Mucosa of gallbladder (tissue), 1 donor: ENCODE measurements at places on chromosomes 4 and X.

GRCh38 chr4:137474711-137475301 is 57.5 kb downstream of the PCDH18 start:
- peak; percentile 25 for DNase-seq

DNA sequence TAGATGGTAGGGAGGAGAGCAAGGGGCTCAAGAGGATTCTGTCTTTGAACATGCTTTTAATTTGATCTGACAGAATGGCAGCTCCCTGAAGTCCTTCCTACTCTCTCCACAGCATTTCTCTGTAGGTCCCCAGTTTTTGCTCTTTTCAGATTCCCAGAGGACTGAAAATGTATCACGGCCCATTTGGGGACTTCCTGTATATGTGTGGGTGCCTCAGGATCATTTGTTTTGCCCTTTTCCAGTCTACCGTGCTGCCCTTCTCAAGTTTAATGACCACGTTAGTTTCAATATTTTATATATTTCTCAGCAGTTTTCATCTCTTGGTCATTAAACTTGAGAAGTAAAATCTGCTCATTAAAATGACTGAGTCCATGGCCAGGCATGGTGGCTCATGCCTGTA is 2.3 kb downstream of the TBC1D1 start:
- DNase-seq: no peak

GRCh38 chrX:152165033-152165743 is 26.8 kb upstream of the MAGEA10 start:
- DNase-seq: no peak

- DNase-seq: no peak
Measured at GRCh38 chr4:11402192-11402591, 26.5 kb downstream of the HS3ST1 start.

GRCh38 chrX:21509912-21510311 is 135.7 kb downstream of the CNKSR2 start:
- DNase-seq: no peak

GRCh38 chrX:39293203-39293602 is 491.9 kb downstream of the MID1IP1 start:
- DNase-seq: no peak

DNA sequence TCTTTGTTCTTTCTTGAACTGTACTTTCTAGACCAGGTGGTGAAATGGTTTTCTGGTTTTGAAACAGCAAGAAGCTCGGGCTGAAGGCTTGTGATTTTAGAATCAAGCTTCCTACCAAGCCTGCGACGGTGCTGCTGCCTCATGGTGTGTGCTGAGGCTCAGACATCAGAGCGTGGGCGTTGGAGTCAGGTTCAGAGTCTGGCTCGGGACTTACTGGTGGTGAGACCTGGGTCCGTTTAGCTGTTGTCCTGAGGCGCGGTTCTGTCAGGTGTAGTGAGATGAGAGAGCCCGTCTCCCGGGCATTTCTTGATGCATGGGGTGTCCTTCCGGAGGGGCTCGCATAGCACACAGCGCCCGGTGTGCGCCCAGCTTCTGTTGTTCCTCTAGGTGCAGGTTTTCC is 19.7 kb upstream of the TADA2B start:
- DNase-seq: no peak

DNA sequence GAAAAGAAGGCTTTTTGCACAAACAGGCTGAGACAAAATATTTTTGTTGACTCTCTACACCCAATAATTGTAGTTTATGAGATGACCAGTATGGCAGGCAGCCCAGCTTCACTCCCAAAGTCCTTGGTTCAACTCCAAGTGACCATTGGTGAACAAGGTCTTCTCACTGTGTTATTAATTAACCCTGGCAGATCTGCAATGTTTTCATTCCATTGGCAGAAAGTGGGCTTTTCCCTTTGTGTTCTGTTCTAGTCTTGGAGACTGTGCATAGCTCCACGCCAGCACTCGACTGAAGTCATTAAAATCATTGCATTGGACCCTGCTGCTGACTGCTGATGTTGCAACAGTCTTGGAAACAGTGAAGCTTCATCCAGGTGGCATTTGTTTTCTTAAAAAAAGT is 277.3 kb upstream of the HAND2 start:
- peak; percentile 12 for DNase-seq

DNA sequence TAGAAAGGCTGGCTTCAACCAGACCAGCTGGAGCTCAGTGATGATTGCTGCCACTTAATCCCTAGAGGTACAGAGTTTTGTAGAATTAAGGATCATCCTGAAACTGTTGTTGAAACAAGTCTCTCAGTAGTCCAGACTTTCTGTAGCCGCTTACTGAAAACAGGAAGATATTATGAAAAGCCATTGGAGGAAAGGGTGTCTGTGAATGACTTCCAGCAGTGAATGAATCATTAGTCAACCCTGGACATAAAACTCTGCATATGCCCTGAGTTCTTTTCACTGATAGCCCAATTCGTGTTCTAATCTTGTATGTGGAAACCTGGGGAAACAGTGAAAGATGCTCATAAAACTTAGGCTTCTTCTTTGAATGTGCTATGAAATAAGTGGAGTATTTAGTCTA is 14.8 kb downstream of the HOPX start:
- DNase-seq: no peak

DNA sequence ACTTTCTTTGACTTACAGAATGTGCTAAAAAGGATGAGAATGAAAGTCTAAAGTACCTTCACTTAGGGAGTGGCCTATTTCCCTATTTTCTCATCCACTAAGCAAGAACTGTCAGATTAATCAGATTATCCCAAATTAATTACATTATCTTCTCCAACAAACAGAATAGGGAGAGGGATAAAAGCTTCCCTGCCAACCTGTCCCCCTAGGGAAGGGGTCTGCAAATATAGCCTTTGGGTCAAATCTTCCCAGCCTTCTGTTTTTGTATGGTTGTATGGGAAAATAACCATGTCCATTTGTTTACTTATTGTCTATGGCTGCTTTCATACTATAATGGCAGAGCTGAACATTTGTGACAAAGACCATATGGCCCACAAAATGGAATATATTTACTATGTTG is 57.1 kb upstream of the USP38 start:
- DNase-seq: no peak

- no peak for DNase-seq
Measured at GRCh38 chr4:36872679-36873078, 371.9 kb upstream of the NWD2 start.

DNA sequence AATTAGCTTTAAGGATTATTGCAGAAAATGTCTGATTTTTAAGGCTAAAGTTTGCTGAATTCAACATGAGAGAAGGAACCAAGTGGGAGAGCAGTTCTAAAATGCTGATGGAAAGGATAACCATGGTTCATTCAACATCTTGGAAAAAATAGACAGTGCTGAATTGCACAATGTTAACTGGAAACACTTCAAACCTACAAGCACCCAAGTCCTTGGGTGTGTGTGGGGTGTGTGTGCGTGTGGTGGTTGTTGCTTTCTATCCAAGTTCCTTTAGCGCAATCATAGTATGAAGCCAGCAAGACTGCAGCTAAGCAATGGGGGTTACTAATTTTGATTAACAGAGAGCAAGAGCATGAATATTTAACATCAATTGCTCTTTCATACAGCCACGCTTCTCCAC is 29.3 kb upstream of the SCOC start:
- no peak for DNase-seq

DNA sequence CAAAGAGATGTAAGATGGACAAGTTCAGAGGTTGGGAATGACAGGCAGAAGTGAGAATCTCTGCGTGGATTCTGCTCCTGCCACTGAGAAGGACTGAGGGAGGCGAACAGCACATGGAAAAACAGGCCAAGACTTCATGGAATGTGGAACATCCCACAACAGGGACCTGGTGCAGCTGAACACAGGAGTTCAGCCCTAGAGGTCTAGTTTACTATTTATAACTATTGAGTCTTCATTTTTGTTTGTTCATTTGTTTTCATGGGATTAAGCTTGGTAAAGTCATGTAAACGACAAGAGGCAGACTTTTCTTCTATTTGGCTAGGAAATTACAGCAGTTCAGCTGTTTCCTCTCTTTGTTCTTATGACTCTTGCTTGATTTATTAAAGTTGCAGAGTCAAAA is 234.5 kb downstream of the MAML3 start:
- DNase-seq: peak; percentile 48

- no peak for DNase-seq
Measured at GRCh38 chr4:153713866-153714646, 30.0 kb downstream of the TLR2 start.

GRCh38 chr4:10033191-10033881 is 12.0 kb upstream of the SLC2A9 start:
- DNase-seq: no peak

GRCh38 chr4:13523591-13524503 is 20.5 kb downstream of the NKX3-2 start:
- no peak for DNase-seq

DNA sequence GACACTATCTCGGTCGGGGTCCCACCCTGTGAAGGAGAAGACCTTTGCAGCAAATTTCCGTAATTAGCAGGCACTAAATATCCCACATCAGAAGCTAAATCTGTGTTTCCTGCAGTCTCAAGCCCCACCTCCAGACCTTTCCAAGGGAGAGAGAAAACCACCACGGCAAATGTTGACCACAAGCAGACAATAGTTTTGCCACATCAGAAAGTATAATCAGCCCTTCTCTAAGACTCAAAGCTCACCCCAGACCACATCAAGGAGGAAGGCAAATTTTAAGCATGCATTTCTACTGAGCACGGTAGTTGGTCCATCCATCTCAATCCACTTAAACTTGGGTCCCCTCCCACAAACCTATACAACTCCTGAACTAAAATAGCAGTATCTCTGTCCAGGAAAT is 398.5 kb downstream of the GPM6A start:
- no peak for DNase-seq

- DNase-seq: no peak
Measured at GRCh38 chr4:137905930-137906329, 336.2 kb downstream of the SLC7A11 start.

- no peak for DNase-seq
Measured at GRCh38 chr4:181258569-181258968, 984.6 kb upstream of the TENM3 start.

GRCh38 chrX:139141370-139141769 is 389.2 kb upstream of the F9 start:
- DNase-seq: no peak

DNA sequence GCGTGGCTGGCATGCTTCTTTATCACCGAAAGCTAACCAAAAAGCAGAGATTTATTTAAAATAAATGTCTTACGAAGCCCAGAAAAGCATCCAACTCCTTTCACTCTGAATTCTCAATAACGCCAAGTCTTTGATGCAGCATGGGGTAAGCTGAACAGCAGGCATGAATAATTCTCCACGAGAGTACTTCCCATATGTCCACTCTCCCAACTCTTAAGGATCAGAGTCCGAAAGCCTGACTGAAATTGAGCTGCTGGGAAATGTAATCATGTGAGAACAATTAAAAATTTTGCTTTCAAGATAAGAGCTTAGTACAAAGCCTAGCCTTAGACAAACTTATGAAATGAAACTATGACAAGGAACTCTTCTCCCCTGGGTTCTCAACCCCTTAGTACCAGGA is 7.5 kb upstream of the SLC39A8 start:
- peak; percentile 13 for DNase-seq

DNA sequence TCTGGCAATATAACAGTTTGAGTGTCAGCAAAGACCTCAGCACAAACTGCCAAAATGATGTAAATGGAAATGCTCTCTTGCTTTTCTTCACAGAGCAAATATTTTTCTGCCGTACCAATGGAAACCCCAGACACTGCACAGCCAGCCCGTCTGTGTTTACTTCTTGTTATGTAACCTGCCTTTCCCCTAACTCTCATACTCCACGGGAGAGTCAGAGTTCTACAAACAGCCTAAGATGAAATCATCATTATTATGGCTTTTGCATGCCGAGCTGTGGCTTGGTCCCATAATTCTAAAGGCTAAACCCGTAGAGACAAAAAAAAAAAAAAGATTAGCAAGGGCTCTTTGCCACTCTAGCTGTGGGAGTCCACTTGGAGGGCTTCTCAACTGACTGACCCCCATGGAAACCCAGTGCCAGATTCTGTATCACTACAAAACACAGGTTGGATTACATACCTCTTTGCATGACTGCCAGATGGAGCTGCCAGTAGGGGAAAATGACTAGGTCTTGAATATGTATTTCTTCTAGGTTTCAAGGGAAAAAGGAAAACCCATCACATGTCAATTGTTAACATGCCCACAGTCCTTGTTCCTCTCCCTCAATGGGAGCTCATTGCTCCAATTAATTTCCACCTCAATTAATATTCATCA is 197.2 kb upstream of the CNKSR2 start:
- no peak for DNase-seq

- no peak for DNase-seq
Measured at GRCh38 chrX:20653070-20653469, 386.4 kb upstream of the RPS6KA3 start.

DNA sequence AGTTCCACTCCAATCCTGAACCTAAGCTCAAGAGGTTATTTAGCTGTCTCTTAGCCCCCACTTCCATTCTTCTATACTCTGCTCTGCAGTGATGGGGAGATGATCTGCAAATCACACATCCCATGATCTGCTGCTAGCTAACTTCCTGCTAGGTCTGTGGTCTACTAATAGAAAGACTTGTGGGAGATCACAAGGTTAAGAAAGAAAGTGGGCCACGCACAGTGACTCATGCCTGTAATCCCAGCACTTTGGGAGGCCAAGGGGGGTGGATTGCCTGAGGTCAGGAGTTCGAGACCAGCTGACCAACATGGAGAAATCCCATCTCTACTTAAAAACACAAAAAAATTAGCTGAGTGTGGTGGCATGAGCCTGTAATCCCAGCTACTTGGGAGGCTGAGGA is 471.1 kb upstream of the NWD2 start:
- no peak for DNase-seq

- no peak for DNase-seq
Measured at GRCh38 chr4:26145212-26145611, 175.6 kb upstream of the RBPJ start.

GRCh38 chr4:142419712-142420111 is 426.4 kb downstream of the INPP4B start:
- no peak for DNase-seq

GRCh38 chr4:100311181-100311580 is 120.9 kb upstream of the DDIT4L start:
- no peak for DNase-seq

- no peak for DNase-seq
Measured at GRCh38 chrX:9420275-9421265, 44.3 kb upstream of the TBL1X start.

- DNase-seq: no peak
Measured at GRCh38 chrX:13153796-13154195, 109.4 kb upstream of the FAM9C start.

- no peak for DNase-seq
Measured at GRCh38 chrX:118745570-118745969, 18.2 kb downstream of the IL13RA1 start.

GRCh38 chr4:1210971-1211370 is 38.0 kb downstream of the CTBP1 start:
- no peak for DNase-seq

- no peak for DNase-seq
Measured at GRCh38 chrX:153245288-153245731, 66.2 kb downstream of the MAGEA1 start.

- no peak for DNase-seq
Measured at GRCh38 chr4:134762053-134762452, 560.5 kb upstream of the PABPC4L start.

GRCh38 chr4:2871466-2871865 is 27.8 kb downstream of the ADD1 start:
- DNase-seq: no peak

GRCh38 chrX:30533835-30534234 is 43.7 kb downstream of the TASL start:
- no peak for DNase-seq

GRCh38 chr4:48173056-48173991 is 39.3 kb upstream of the TXK start:
- no peak for DNase-seq
